ENCODE measurements at places on chromosomes 4 and X. TPM values are rescaled to one million over a fixed set of nuclear protein-coding genes. Genes with fewer than 3 reads are reported as not detected.

The SERPINA7 gene
- total RNA-seq: not detected

The SPANXC gene
- not detected for total RNA-seq

DNA sequence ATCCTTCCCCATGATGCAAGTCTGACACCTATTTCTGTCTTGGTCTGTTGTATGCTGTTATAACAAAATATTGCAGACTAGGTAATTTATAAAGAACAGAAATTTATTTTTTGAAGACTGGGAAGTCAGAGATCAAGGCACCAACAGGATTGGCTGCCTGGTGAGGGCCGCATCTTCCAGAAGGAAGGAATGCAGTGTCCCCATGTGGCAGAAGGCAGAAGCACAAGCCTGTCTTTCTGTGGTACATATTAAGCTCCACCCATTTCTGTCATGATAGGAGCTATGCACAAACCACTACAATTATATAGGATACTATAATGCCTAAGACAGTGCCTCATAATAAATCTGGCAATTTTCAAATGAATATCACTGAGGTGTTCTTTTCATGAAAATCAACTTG lies 502.3 kb upstream of the DIAPH2 start:
- H3K4me1 ChIP-seq: peaks cover 4% of the 10 kb centered on the region
- H3K27me3 ChIP-seq: no peaks in the 10 kb centered on the region
- peak; percentile 38 for DNase-seq
- no peaks in the 10 kb centered on the region for H3K36me3 ChIP-seq
- H3K27ac ChIP-seq: no peak overlapping the region
- no peak overlapping the region for H3K4me3 ChIP-seq

DNA sequence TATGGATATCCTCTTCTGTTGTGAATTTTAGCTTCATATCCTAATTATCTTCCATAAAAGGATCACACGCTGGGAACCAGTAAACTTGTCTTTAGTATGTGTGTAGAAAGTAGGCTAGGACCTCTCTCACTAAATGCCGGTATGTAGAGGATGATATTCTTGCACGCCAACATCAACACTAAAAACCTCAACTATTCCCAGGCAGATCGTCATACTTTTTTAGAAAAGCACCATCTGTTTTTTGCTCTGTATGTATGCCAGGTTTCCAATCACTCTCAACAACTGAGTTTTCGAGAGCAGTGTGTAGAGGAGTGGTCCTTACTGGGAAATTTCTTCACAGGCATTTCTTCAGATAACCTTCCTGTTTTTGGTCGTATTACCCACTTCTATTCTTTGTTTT lies 283.6 kb downstream of the GALNTL6 start:
- no peak for DNase-seq
- H3K4me1 ChIP-seq: no peaks in the 10 kb centered on the region
- no peak overlapping the region for H3K4me3 ChIP-seq
- H3K27me3 ChIP-seq: no peaks in the 10 kb centered on the region
- H3K36me3 ChIP-seq: no peaks in the 10 kb centered on the region
- H3K27ac ChIP-seq: no peak overlapping the region

GRCh38 chr4:37827030-37827685 lies 672 bp downstream of the PGM2 start:
- H3K36me3 ChIP-seq: peaks cover 4% of the 10 kb centered on the region
- H3K4me3 ChIP-seq: peak overlapping the region; percentile 69
